ENCODE measurements at places on chromosomes 3 and 15.
A peak's percentile ranks its signal among the peaks of the same experiment; 100 is the strongest.

DNA sequence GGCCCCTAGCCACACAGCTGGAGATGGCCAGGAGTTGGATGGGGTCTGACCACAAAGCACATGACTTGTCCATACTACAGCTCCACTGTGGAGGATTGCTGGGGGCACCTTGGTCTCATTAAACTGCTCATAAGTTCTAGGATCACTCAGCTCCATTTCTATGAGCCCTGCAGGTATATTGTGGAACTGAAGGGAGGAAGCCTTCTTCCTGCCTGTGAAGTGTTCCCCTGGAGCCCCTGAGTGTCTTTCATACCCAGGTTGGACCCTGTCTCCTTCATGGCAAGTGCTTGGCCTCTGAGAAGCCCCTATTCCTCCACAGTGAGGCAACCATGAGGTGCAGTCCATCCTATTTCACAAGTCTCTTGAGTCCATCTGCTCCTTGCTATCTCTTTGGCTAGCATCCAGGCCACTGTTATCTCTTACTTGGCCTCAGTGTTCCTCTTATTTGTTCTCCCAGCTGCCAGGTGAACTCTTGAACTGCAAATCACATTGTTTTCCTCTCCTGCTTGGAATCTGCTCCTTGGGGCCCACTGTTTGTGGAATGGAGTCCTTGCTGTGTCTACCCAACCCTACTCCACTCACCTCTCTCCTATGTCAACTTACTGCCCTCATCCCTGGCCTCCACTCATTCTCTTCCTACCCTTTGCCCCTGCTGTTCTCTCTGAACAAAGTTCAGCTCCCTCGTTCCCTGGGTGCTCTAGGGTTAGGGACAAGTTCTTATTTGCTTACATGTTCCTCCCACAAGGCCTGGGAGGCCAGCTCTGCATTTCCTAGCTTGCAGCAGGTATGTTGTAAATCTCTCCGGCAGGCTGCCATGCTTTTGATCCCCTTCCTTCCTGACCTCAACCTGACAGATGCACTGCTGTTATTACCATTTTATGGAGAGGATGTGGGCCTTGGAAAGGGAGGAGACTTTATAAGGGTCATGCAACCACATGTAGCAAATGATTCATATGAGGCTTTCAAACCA, 1.2 kb downstream of the ACOX2 start:
- no peak for DNase-seq

- DNase-seq, result no peak
Observed at GRCh38 chr15:92035961-92036360, 182.5 kb downstream of the SLCO3A1 start.

GRCh38 chr3:105580296-105580965, 213.7 kb downstream of the ALCAM start:
- DNase-seq, result no peak

- no peak for DNase-seq
Observed at GRCh38 chr3:46080124-46080968, 53.1 kb upstream of the XCR1 start.

DNA sequence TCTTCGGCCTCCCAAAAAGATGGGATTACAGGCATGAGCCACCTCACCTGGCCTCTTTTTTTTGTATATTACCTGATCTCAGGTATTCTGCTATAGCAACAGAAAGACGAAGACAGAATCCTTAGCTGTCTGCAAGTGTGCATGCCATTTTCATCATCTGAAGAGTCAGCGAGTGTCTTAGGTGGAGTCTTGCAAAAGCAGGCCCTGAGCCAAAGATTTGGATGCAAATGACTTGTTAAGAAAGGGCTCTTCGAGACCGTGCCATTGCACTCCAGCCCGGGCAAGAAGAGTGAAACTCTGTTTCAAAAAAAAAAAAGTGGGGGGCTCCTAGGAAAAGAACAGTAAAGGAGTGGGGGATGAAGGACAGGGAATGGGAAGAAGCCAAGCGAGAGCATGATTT, 10.2 kb upstream of the TRIM69 start:
- DNase-seq, result no peak

- no peak for DNase-seq
Observed at GRCh38 chr3:32046102-32046501, 60.3 kb upstream of the GPD1L start.

GRCh38 chr15:83243634-83244033, 36.0 kb upstream of the HDGFL3 start:
- no peak for DNase-seq

GRCh38 chr3:125121246-125122010, 65.6 kb upstream of the HEG1 start:
- no peak for DNase-seq

DNA sequence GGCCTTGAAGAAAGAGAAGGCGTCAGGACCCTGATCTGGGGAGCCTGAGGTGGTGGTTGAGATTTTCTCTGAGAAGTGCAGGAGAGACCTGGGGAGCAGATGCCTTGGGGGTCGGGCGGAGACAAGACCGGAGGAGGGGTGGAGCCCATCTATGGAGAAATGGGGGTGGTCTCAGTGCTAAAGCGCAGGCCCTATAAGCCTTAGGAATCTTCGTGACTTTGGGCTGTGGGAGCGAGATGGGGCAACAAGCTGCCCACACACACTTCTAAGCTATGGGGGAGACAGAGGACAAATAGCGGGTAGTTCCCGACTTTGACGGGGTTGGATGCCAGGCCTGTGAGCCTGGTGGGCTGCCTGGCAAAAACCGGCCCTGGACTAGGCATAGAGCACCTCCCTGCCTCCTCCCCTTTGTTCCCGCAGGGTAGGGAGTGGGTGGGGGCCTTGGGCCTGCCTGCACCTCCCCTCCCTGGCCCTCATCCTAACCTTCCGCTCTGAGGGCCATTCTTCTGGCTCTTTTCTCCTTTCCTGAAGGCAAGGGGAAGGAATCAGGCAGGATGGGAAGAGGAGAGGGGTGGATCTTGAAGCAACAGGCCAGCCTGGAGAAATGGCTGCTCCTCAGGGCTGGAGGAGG, 880 bp downstream of the NISCH start:
- no peak for DNase-seq

GRCh38 chr3:186617036-186617946, 4.4 kb downstream of the AHSG start:
- peak; percentile 86 for DNase-seq

DNA sequence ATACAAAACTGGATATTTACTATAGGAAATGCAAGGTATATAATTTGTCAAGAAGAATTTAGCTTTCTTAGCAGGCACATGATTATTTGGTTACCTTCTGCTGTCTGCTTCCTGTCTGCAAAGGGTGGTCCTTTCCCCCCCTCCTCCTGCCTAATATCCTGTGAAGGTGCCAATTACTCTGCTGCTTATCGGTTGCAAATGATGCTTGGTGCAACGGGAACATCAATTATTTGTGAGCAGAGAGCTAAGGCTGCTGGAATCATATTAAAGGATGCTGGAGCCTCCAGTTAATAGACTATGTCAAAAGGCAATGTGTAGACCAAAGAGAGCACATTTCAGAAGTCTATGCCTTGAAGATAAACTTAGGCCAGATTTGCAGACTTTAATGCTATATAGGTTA, 443.7 kb upstream of the ONECUT1 start:
- no peak for DNase-seq

DNA sequence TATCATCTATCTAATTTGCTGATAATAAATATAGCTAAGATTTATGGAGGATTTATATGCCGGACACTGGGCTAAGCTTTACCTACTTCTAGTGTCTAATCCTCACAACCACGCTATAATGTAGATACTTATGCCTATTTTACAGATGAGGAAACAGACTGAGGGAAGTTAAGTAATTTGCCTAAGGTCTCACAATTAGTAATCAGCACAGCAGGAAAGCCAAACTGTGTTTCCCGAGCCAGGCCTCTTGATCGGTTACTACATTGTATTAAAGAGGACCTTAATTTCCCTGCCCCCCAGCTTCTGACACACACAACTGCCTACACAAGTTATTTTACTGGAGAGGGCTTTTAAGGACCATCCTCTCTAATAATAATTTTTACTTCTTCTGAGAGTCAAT, 40.9 kb downstream of the ONECUT1 start:
- DNase-seq, result no peak

DNA sequence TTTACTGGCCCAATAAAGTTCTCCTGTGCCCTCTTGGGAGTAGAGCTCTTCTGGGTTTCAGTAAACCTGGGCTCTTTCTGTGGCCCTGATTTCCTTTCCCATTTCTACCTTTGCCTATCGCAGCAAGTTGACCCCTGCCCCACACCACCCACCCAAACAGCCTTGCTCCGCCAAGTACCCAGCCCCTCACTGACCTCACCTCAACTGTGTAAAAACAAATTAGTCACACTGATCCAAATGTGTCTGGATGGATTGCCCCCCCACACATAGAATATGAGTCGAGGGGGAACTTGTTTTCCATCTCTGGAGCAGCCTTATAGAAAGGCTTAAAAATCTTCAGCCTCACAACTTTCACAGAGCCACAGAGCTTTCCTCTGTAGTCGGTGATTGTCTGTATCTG, 28.6 kb upstream of the VEPH1 start:
- DNase-seq, result no peak

DNA sequence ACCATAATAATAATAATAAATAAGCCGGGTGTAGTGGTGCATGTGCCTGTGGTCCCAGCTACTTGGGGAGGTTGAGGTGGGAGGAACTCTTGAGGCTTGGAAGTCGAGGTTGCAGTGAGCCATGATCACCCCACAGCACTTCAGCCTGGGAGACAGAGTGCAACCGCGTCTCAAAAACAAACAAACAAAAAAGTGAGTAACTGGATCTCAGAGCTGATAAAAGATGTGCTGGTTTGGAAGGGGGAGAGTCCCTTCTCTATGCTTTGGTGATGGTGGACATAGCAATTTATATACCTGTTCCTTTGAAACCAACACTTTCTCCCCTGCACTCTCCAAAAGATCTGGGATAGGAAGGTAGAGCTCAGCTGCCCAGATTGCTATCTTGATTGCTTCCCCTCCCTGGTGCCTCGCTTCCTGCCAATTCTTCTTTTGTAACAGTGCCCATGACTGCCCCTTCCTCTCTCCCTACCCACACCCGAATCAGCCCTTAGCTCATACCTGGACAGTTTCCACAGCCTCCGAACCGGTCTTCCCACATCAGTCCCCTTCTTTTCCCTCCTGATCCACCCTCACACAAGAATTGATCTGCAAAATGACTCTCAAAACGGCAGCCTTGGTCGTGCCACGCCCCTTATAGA, 55.1 kb upstream of the UBE2E1 start:
- DNase-seq, result no peak

GRCh38 chr15:76979331-76979925, 15.5 kb upstream of the PSTPIP1 start:
- DNase-seq, result no peak

- DNase-seq, result no peak
Observed at GRCh38 chr3:109702252-109702651, 364.9 kb upstream of the DPPA4 start.

DNA sequence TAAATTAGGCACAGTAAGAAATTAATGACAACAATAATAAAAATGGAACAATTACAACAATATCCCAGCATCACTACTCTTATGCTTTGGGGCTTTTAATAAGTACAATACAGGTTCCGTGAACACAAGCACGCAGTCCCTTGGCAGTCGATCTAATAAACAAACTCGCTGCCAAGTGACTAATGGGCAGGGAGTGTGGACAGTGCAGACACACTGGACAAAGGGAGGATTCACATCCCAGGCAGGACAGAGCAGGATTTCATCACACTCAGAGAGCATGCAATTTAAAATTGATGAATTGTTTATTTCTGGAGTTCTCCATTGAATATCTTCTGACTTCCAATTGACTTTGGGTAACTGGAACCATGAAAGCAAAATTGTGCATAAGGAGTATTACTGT, 524.1 kb upstream of the CFAP20DC start:
- no peak for DNase-seq

- DNase-seq, result no peak
Observed at GRCh38 chr15:85525755-85526154, 145.4 kb downstream of the AKAP13 start.

DNA sequence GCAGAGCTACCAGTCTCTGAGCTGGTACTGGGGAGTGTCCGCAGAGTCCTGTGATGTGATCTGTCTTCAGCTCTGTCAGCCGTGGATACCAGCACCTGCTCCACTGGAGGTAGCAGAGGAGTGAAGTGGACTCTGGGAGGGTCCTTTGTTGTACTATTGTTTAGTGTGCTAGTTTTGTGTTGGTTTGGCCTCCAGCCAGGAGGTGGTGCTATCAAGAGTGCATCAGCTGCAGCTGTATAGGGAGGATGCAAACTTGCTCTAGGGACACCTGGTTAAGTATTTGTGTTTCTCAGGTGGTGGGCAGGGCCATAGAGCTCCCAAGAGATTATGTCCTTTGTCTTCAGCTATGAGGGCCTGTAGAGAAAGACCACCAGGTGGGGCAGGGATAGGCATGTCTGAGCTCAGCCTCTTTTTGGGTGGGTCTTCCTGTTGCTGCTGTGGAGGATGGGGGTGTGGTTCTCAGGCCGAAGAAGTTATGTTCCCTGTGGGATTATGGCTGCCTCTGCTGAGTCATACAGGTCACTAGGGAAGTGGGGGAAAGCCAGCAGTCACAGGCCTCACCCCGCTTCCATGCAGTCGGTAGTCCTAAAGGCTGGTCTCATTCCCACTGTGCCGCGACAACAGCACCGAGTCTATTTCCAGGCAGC, 443.2 kb upstream of the TBL1XR1 start:
- no peak for DNase-seq

GRCh38 chr15:58506783-58507668, 75.2 kb downstream of the LIPC start:
- no peak for DNase-seq

- no peak for DNase-seq
Observed at GRCh38 chr3:197380786-197381185, 82.4 kb upstream of the DLG1 start.

GRCh38 chr3:192188218-192188835, 539.0 kb downstream of the FGF12 start:
- peak; percentile 78 for DNase-seq

GRCh38 chr3:119352034-119352609, 57.9 kb downstream of the ARHGAP31 start:
- DNase-seq, result no peak

DNA sequence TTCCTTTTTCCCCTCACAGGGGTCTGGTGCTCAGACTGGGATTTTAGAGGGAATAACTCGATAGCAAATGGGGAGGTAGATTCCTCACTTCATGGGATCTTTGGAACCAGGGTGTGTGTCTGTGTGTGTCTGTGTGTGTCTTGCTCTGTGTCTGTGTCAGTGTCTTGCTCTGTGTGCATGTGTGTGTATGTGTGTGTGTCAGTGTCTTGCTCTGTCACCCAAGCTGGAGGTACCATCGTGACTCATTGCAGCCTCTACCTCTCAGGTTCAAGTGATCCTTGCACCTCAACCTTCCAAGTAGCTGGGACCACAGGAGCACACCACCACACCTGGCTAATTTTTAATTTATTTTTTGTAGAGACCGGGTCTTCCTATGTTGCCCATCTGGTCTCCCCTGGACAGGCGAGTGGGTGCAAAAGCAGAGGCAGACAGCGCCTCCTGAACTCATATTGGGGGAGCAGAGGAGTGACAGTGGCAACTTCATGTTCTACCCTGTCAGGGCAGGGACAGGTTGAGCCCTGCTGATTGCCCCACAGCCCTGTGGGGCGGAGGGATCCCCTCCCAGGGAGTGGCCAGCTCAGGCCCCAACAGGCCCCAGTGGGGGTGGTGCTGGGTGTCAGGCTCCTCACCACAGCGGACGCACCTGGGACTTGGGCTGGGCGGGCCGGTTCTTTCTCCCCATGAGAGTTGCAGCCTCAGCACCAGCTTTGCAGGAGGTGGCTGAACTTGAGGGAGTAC, 10.4 kb upstream of the SEMA4B start:
- DNase-seq, result no peak
